ENCODE measurements at places on chromosomes 11 and 22.

- no peak for DNase-seq
Observed at GRCh38 chr11:128040603-128041002, 546.8 kb downstream of the ETS1 start.

DNA sequence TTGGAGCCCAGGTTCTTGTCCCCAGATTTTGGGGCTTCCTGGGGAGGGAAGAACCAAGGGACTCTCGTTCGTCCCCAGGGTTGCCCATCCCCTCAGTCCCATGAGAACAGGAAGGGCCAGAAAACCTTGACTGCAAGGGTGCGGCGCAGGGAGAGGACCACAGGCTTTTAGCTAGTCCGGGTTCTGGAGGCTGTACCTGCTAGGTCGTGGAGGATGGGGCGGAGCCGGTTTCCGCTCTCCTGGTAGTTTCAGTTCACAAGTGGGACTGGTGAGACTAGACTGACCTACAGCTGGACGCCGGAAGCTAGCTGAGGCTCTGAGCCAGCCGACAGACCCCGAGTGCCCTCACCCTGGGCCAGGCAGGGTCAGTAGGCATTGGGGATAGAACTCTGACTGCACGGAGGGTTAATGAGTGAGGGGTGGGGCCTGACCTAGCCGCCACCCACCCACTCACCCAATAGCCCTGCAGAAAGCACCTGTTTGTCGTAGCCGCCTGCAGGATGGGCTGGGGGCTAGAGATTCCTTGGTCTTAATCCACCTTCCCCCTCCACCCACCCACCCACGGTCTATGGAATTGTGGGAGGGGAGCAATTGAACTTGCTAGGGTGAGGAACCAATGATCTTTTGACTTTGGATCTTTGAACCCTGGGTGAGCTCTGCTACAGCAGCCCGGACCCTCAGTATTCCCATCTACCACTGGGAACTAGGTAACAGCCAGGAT is 1.5 kb downstream of the MAFF start:
- no peak for DNase-seq

DNA sequence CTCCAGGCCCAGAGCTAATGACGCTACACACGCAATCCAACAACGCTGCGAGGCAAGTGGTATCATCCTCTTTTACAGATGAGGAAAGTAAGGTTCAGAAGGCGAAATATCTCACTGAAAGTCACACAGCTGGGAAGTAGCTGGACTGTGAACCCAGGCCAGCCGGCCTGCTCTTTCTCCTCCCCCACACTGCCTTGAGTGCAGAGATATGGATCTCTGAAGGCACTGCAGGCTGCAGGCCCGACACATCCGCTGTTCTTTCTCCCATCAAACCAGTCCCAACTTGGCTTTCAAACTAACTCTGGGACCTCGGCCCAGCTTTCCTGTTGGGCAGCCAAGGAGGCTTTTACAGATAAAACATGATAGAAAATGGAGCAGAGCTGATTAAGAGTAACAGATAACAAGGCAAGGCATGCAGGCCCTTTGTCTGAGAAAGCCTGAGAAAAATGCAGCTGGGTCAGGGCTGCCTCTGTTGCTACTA is 64.0 kb upstream of the PTPRJ start:
- no peak for DNase-seq

- no peak for DNase-seq
Observed at GRCh38 chr22:35637254-35637653, 11.0 kb upstream of the APOL6 start.

- DNase-seq, result no peak
Observed at GRCh38 chr11:64409707-64410403, 50.9 kb downstream of the RPS6KA4 start.

DNA sequence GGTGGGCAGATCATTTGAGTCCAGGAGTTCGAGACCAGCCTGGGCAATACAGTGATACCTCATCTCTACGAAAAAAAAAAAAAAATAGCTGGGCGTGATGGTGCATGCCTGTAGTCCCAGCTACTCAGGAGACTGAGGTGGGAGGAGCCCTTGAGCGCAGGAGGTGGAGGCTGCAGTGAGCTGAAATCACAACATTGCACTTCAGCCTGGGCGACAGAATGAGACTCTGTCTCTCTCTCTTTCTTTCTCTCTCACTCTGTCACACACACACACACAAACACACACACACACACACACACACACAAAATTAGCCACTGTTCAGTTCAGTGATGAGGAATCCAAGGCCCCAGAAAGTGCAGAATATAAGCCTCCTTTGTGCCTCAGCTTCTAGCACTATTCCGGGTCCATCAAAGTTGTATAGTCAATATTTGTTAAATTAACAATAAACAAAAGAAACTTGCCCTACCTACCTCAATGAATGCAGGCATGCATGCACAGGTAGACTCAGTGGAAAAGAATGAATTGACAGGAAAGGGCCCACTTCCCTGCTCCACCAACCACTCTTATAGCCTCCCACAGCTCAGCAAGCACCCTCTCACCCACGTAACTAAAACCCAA is 3.9 kb upstream of the SMIM35 start:
- DNase-seq, result no peak

- DNase-seq, result no peak
Observed at GRCh38 chr22:38081941-38082828, 1.8 kb downstream of the SLC16A8 start.

DNA sequence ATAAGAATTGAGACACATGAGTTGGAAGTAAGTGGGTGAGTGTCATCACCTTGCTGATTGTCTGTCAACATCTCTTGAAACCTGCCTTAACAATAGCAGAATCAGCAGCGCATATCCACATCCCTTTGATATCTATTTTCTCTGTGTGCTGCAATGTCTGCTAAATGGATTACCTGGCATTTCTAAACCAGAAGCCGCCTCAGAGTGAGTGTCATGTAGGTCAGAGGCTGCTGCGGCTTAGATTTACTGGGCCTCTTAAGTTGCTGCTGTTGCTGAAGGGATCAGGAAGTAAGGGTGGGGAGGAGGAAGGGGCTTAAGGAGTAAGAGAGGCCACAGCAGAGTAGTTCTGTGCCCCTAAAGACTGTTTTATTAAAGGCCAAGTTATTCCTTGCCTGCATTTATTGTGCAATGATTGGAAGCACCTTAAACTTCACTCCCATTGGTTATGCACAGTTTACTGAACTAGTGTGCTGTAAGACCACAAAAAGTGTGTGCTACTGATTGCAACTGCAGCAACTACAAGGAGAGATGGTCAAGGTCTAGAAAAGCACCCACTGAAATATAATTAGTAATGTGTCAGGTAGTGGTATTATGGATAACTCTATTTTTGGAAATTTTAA is 29.8 kb upstream of the TMEM41B start:
- no peak for DNase-seq

DNA sequence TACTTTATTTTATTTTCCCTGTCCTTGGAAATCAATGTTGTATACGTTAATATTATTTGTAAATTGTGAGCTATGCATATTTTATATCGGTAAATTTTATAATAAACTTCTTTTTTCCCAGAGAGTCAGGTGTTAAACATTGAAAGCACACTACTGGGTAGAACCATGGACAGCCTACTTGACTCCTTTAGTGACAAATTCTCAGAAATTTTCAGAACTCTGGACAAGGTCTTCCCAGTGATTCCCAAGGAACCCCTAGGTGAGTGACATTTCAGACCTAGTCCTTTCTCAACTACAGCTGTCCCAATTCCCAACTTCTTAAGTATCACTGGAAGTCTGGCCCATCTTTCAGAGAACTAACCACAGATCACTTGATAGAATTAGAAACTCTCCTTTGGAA is 107.2 kb downstream of the RCN1 start:
- no peak for DNase-seq

DNA sequence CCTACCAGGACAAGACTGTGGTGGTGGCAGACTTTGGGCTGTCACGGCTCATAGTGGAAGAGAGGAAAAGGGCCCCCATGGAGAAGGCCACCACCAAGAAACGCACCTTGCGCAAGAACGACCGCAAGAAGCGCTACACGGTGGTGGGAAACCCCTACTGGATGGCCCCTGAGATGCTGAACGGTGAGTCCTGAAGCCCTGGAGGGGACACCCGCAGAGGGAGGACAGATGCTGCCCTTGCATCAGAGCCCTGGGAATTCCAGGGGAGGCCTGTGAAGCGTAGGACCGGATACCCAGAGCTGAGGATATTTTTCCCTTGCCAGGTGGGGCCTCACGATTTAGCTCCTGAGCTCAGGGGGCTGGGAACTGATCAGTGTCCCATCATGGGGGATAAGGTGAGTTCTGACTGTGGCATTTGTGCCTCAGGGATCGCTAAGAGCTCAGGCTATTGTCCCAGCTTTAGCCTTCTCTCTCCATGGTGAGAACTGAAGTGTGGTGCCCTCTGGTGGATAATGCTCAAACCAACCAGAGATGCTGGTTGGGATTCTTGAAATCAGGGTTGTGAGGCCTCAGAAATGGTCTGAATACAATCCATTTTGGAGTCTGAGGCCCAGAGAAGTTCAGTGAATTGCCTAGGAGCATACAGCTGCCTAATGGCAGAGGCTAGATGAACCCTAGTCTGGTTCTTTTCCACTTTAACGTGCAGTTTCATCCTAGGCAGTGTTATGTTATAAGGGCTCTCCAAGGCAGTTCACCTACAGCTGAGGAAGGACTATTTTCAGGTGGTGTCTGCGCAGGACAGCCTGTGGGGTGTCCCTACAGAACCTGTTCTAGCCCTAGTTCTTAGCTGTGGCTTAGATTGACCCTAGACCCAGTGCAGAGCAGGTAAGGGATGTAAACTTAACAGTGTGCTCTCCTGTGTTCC is 19.5 kb downstream of the PIK3IP1 start:
- DNase-seq, result peak; percentile 71

Measured in CD4-positive, alpha-beta T cell treated with Interleukin-10 for 1 hour (primary cell).